NCI-H526 treated with DMSO at 0.1 percent for 48 hours (cell line): ENCODE measurements at places on chromosomes 5 and 9.
A peak's percentile ranks its signal among the peaks of the same experiment; 100 is the strongest.

DNA sequence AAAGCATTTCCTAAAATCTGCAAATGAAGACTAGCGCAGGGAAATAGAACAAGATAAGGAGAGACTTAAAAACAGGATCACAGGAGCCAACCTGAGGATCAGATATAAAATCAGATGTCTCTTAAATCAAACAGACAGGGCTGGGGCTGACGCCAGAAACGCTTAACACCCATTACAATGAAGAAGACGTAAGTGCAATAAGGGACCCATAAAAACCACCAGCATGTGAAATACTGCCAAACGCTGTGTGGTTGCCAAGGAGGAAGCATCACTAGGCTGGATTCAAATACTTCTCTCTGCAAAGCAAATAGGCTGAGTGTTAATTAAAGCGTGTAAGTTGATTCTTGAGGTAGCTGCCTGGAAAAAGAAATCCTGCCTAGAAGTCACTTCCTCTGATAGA lies 74.4 kb upstream of the ATP10B start:
- DNase-seq: peak; percentile 78

DNA sequence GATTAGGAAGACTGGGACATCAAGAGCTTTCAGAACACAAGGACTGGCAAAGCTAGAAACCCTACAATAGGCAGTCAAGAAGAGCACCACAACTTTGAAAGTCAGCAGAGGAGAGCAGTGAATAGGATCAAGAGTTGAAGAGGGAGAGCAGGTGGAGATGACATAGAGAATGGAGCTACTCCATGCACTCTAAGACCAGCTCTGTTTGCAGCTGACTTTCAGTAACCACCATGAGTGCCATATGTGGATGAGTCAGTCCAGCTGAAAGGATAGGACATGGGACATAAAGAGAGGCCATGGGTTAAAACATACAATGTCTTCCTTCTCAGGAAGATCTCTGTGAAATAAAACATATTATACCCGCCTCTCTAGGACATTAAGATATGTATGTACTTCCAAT lies 289.1 kb upstream of the KLF4 start:
- no peak for DNase-seq

DNA sequence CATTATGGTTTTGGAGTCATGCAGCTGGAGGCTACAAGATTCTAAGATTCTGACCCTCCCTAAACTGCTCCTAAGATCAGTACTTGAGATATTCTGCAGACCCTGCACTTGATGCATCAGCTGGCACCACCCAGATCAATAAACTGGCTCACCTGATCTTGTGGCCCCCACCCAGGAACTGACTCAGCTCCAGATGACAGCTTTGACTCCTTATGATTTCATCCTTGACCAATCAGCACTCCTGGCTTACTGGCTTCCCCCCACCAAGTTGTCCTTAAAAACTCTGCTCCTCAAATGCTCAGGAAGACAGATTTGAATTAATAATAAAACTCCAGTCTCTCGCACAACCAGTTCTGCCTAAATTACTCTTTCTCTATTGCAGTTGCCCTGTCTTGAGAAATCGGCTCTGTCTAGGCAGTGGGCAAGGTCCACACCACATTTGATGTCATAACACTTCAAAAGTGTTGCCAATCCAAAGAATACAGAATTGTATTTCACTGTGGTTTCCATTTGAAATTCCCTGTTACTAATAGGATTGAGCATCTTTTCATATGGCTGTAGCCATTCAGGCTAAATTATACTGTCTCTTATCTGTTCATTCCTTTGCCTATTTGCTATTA lies 14.8 kb upstream of the SLC30A5 start:
- DNase-seq: no peak

DNA sequence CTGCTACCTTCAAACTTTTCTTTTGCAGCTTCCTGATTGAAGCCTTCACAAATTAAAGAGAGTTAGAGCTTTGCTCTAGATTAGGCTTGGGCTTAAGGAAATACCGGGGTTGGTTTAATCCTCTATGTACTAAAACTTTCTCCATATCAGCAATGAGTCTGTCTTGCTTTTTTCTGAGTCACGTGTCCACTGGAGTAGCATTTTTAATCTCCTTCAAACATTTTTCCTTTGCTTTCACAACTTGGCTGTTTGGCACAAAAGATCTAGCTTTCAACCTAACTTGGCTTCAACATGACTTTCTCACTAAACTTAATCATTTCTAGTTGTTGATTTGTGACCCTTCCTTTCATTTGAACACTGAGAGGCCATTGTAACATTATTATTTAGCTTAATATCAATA lies 261.6 kb downstream of the PLK2 start:
- no peak for DNase-seq

DNA sequence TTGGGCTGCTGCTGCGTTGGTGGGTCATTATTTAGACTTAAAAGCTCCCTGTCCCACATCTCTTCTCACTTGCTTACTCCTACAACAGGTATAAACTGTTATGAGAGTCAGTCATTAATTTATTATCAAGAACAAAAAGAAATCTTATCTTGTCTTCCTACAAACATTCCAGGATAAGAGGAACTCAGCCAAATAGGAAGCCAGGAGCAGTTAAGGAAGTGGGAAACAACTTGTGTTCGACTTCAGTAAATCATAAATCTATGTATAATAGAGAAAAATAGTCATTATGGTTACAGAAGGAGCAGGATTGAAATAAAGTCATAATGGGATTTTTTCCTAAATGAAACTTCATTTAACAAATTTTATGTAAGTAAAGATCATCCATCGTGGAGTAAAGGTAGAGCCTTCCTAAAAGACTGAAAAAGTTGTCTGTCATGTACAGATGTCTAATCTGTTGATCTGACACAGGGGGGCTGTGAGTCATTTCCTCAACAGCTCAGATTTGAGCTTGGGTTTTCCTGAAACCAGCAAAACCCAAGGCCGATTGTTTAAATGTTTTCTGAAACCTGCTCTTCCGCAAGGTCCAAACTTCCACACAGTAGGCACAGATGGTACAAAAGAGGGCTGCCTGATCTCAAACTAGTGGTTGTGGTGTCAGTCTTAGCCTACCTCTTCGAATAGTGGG lies 25.3 kb upstream of the LRRTM2 start:
- no peak for DNase-seq

DNA sequence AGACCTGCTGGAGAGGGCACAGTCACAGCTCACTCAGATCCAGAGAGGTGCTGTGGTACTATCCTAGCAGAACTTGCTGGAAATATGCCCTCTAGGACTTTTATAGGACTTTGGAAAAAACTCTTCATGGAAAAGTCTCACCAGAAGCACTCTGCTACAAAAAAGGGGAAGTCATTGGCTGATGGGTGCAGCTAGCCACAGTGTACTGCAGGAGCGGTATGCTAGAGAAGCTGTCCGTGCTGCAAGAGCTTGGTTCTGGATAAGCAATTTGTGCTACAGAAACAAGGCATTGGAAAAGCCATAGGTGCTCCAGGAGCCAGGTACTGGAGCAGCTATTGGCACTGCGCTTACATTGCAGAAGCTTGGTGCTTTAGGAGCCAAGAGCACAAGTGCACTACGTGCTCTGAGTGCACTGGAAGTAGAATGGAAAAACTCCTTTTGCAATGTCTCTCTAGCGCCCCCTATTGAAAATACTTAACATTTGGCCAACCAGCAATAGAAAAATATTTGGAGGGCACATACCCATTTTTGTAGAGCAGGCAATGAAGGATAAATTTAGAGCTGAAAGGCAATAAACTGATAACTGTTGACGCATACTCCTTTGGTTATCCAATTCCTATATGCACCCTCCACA lies 83.4 kb downstream of the MEGF10 start:
- no peak for DNase-seq

- DNase-seq: no peak
Observed at GRCh38 chr5:174610968-174611367, 113.4 kb upstream of the MSX2 start.

GRCh38 chr5:1323803-1324173 lies 21.1 kb downstream of the CLPTM1L start:
- DNase-seq: no peak
